ENCODE measurements at places on chromosomes 5 and 9.
A peak's percentile ranks its signal among the peaks of the same experiment; 100 is the strongest.

DNA sequence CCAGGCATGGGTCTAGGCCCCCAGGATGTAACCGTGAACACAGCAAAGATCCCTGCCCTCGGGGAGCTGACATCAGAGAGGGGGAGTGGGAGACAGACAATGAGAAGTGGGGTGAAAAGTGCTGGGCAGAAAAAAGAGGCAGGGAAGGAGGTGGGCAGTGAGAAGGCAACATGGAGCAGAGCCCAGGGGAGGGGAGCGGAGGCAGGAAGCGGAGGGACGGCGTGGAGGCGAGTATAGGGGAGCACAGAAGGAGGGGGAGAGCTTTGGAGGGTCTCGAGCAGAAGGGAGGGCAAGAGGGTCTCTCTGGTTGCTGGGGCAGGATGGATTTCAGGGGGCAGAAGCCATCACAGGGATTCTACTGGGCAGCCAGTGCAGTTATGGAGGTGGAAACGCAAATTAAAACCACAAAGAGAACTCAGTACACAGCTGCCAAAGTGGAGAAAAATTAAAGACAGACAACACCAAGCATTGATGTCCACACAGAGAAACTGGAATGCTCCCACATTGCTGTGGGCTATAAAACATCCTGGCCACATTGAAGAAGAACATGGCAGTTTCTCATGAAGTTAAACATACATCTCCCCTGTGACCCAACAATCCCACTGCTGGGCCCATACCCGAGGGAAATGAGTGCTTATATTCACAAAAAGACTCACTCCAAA lies 21.1 kb upstream of the LAMC3 start:
- no peak for DNase-seq

DNA sequence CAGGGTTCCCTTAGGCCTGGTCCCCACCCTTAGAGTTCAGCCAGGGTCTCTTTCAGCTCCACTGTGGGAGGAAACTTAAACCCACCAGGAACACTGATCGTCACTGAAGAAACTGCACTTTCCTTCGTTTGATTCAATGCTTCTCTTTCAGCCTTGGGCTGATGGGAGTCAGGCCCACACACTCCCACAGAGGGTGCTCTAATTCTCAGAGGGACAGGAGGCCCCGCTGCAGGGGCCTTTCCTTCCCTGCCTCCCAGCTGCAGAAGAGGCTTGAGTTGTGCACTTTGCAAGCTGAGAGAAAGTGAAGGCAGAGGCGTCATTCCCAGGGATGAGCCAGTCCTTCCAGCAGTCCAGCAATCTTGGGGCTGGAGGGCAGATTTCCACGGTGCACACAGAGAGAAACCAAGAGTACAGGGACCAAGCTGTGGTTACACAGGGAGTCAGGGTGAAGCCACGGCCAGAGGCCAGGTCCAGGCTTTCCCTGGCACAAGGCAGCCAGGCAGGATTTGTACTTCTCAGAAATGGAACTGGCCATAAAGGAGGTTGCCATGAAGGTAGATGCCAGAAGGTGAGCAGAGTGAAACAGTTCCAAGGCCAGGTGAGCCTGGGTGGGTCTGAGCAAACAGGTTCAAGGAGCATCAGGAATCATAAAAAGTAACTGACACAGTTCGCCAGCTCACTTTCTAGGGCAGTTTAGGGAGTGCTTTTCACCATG lies 10.4 kb upstream of the GLIPR2 start:
- DNase-seq = no peak

DNA sequence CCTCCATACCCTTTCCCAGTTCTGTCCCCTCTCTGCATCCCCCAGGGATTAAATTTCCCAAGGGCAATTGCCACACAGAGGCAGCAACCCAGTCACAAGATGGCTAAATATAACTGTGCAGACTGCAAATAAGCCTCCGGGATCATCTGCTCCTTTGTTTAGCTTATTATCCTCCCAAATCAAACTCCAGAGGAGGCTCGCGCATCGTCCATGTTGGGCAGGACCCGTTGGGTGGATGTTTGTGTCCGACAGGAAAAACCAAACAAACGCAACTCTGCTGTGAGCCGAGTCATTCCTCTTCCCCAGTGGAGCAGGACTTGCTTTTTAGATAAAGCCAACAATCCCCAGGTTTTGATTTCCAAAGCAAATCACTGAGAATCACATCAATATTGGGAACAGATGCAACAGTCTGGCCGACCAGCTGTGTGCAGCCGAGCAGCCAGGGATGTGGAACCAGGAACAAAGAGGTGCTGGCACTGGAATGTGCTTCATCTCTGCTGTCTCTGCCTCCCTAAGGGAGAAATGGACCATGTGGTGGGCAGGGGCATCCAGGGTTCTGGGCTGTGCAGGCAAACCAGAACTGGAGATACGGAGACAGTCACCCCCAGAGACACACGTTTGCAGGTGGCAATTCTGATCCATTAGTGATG lies 89.8 kb downstream of the PTTG1 start:
- DNase-seq = no peak

DNA sequence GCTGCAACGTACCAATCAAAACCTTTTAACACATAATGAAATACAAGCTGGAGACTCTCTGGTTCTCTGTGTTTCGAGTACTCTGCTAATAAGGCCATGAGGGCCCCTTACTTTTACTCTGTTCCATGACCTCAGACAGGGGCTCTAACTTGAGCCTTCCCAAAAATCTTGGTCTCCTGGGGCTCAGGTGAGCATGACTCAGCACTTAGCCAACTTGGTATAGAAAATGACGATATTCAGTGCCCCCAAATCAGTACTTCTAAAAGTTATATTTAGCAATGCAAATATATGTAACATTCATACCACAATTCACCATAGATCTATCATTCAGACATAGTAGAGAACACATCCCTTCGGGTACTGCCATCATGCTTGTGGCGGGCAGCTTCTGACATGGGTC lies 278.9 kb downstream of the EFNA5 start:
- no peak for DNase-seq

- DNase-seq = peak; percentile 10
These were observed 22.1 kb upstream of the TPD52L3 start for GRCh38 chr9:6305954-6306563.

- no peak for DNase-seq
These were observed 28.8 kb downstream of the OR2K2 start for GRCh38 chr9:111301195-111301594.

DNA sequence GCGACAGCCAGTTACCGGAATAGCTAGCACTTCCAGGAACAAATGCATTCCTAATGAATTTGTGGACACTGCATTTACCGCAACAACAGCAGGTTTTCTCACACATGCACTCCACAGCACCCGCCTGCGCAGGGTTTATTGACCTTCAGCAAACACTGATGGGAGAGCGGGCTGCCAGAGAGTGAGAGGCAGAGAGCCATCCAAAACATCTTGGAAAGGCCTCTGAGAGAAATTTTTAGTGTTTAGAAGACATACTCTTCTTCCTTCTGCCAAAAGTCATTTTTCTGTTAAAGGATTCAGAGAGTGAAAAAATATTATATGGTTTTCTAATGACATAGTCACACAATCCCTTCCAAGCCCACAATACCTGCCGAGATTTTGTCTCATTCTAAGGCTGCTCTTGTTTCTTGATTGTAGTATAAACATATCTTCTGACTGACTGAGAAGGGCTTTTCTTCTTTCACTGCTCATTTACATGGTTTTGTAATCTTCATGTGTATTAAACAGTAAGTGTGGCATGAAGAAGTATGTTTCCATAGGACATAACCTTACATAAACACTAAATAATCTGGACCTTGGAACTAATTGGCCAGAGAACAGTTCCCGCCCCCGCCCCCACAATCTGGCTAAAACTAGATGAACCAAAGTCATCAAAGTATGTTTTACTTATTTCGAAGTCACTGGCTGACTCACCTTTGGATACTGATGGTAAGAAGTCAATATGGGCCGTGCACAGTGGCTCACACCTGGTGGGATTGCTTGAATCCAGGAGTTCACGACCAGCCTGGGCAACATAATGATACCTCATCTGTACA lies 432.5 kb upstream of the MEF2C start:
- no peak for DNase-seq

DNA sequence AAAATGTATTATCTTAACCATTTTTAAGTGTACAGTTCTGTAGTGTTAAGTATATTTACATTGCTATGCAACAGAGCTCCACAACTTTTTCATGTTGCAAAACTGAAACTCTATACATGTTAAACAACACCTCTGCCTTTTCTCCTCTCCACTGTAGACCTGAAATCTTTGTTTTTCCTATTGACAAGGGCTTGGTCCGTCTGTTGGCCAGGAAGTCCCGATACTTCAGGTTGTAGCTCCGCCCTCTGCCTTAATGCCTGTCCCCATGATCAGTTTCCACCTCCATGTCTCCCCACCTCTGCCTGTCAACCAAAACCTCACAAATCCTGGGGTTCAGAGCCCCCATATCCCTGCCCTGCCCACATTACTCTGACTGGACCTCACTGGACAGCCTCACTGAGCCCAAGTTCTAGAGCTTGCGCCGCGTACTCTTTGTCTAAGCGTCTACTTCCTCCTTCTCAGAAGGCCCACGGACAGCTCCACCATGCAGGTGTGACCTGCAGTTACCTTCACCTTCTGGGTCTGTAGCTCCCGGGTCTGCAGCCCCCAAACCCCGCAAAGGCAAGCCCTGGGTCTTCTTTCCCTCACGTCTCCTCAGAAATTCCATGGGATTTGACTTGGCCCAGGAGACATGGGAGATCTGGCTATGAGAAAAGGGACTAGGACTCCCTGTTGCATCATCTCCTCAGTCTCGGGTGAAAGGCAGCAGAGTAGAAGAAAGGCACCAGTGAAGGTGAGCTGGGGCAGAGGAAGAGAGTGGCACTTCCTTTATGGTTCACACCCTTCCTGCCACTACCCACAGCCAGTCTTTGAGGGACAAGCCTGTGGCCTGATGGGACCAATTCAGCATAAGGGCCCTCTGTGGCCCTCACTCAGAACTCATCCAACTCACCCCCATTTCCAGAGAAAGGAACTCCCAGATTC lies 8.0 kb downstream of the GLIPR2 start:
- no peak for DNase-seq

DNA sequence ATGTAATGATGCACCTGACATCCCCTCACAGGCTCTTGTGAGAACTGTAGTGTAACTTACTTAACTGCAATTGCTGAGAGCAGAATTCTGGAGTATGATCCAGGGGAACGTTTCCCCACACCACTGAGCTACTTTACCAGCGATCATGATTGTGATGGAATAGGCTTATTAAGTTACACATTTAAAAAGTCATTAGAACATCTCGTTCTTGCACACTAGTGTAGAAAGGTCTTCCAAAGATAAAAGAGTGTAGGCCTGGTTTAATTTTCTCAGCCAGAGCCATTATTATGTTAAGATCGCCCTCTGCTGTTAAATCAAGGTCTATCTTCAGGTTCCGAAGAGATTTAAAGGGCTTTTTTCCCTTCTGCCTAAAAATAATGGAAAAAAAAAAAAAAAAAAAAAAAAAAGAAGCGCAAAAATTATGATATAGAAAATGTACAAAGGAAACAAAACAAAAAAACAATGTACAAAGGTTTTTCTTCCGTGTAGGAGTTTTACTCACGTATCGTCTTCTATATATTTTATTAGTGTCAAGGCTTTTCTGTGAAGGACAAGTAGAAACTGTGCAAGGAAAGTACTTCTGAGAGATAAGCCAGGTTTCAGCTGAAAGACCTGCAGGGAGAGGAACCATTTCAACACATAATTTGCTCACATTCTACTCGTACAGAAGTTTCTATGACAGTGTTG lies 18.6 kb upstream of the MOB3B start:
- no peak for DNase-seq

- DNase-seq = no peak
These were observed 211.2 kb downstream of the CDK5RAP2 start for GRCh38 chr9:120368799-120369198.

GRCh38 chr5:83517072-83517687 lies 45.6 kb downstream of the VCAN start:
- DNase-seq = no peak

DNA sequence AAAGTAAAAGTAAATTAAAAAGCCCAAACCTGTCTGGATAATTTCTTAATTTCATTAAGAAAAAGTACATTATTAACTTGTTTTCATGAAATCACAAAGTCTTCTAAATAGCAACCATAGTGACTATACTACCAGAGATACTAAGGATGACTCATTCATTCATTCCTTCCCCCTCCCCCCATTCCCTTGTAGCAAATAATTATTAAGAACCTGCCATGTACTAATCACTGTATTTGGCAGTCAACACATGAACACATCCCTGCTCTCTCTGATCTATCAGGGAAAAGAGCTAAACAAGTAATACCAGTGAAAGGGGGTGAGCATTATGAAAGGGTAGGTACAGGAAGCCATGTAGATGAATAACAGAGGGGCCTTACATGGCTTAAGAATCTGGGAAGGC lies 203.9 kb downstream of the CWC27 start:
- DNase-seq = no peak

GRCh38 chr5:102277144-102277543 lies 18.9 kb downstream of the SLCO4C1 start:
- DNase-seq = no peak

- DNase-seq = no peak
These were observed 3.0 kb downstream of the TLE4 start for GRCh38 chr9:79574781-79575180.

DNA sequence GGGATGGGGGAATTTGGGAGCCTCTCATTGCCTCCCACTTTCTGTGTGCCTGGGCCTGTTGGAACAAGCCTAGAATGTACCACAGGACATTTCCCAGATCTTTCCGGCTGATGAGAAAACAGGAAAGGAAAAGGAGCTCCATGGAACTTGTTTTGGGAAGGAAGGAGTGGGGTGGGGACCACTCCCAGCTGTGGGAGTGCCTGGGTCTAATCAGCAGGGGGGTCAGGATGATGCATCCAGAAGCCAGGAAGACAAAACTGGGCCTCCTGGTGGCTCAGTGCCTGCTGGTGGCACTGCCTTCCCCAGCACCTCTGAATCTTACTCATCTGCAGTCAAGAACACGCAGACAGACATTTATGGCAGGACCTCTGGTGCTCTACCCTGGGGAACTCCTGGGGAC lies 2.8 kb downstream of the SMIM33 start:
- no peak for DNase-seq

GRCh38 chr9:91465420-91465819 lies 41.8 kb upstream of the NFIL3 start:
- no peak for DNase-seq

DNA sequence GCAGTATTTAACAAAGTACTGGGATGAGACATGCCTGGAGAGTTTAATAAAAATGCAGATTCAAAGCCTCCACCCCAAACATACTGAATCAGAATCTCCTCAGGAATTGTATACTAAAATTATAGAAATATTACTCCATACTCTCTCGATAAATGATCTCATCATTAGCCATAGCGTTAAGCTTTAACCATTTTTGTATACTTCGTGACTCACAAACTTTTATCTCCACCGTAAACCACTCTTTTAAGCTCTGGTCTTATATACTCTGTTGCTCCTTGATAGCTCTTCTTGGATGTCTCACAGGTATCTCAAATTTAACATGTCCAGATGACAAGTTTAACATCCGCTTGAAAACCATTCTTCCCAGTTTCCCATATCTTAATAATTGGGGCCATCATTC lies 327.8 kb downstream of the ADGRV1 start:
- no peak for DNase-seq
